ENCODE measurements at places on chromosomes 13 and 19.

DNA sequence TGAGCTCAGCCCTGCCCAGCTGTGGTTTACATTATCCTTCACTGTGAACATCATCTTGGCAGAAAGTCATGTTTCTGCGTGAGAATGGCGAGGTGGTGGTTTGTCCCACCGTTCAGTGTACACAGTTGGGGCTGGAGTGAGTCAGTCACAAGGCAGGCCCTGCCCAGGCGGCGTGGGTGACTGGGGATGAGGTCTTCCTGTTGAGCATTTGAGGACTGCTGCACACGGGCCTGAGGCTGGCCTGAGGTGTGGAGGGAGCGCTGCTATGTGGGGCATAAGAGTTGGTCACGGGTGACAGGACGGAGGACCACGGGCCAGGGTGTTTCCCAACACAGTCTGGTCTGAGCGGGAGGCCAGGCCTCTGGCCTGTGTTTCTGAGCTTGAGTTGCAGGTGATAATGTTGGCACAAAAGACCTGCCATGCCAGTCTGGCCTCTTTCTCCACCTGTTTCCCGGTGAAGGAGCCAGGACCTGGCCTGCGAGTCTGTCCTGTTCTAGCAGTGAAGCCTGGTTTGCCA, 13.4 kb upstream of the C19orf33 start:
- DNase-seq = no peak

- no peak for DNase-seq
Measured at GRCh38 chr19:51458051-51458645, at the start of gene SIGLEC8. TSS of gene SIGLEC8 (minus strand) at chr19:51458454. CDS start at chr19:51458387, 67 bp downstream.

- no peak for DNase-seq
Measured at GRCh38 chr19:48397263-48398101, 4.0 kb downstream of the GRIN2D start.

- DNase-seq = no peak
Measured at GRCh38 chr13:31956980-31957644, 74.5 kb upstream of the FRY start.

DNA sequence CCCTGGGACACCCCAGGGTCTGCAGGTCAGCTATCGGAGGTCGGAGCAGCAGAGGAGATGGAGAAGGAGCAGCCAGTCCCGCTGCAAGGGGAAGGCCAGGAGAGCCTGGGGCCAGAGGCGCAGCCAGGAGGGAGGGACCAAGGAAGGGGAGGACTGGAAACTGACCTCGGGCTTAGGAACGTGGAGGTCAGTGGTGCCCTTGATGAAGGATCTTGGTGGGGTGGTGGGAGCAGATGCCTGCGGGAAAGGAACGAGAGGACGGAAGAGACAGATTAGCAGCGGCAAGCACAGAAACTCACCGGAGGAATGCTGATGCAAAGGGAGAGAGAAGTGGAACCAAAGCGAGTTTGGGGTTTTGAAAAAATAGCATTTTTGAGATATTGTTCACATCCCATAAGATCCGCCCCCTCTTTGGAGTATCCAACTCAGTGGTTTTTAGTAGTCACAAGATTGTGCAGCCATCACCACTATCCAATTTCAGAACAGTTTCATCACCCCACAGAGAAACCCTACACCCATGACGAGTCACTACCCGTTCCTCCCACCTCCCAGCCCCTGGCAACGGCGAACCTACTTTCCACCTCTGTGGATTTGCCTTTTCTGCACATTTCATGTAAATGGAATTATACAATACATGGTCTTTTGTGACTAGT, 22.1 kb downstream of the PLEKHF1 start:
- no peak for DNase-seq

DNA sequence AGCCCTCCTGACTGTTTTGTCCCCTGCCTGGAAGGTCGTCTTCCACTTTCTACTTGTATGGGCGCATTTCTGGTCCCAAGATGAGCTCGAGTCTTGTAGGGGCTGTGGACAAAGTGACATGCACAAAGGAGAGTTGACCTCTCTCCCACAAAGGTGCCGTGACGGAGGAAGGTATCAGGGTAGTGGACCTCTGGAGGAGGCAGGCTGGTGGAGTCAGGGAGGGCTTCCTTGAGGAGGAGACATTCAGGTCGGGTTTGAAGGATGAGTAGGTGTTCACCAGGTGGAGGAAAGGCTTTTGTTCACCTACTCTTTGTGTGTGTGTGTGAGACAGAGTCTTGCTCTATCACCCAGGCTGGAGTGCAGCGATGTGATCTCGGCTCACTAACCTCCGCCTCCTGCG, 1.7 kb downstream of the CYTH2 start:
- no peak for DNase-seq

DNA sequence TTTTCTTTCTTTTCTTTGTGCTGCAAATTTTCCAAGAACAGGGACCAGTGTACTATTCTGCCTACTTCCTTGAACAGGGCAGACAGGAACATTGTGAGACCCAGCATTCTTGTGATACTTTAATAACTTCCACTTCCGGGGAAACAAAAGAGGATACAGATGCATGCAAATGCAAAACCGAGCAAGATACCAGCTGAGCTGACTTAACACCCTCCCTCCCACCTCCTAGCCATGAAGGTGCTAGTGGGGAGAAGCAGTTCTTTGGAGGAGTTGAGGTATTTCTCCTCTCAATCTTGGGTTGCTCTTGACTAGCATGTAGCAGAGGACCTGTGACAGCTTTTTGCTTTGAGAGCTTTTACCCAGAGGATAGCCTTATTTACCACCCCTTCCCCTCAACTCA, 111.2 kb downstream of the KLF5 start:
- peak; percentile 78 for DNase-seq

- no peak for DNase-seq
Measured at GRCh38 chr13:36518707-36519106, 86.4 kb downstream of the CCNA1 start.

DNA sequence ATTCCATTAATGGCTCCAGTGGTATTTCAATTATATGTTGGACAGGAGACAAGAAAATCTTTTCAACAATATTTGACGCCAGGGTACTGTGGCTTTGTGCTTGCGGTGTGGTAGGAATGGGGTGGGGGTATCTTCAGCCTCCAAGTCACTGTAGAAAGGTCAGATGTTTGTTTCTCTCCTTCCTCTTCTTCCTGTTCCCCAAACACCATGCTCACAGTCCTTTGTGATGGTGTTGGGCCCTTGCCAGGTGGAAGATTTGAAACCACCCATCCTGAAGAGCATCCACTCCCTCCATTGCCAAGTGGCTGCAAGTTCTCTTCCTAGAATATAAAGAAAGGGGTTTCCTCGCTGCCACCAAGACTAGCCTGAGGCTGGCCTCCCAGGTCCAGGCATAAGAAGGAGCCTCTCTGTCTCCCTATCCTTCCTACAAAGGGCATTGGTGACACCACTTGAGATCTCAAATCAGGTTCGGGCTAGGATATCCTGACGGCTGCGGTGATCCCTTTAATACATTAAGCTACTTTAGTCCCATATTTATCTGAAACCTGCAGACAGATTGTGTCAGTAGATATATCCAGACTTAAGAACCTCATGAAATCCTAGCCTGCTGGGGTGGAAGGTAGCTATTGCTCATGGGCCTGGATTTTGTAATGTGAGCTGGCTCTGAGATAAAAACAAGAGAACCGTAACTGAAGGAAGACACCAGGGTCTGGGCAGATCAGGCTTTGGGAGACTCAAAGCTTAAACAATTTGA, 64.3 kb upstream of the SIAH3 start:
- DNase-seq = no peak

DNA sequence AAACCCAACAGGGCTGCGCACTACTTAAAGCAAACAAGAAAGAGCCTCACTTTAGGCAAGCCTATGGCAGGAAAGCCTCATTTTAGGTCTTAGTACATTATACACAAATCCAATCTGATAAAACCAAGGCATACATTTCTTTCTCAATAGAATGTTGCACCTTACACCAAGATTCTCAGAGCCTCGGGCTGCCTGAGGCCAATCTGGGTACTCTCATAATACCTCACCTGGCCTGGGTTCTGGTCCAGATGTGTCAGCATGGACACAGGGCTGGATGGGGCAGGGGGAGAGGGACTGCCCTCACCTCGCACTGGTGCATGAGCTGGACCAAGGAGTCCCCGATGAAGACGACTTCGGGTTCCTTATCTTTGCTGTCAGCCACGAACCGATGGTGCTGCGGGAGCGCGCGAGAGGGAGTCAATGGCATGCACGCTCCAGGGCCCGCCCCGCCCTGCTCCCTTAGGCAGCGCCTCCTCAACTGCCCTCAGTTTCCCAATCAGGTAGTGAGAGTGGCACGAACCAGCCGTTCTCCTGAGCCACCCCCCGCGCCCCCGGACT, at the start of gene PRR19:
TSS of gene PRR19 (plus strand) at position 487 of the 558 bp plus-strand sequence. CDS start 7,453 bp downstream, outside the sequence.
- DNase-seq = peak; percentile 80

- no peak for DNase-seq
Measured at GRCh38 chr13:93388701-93389100, 162.1 kb downstream of the GPC6 start.

GRCh38 chr19:13817615-13818371, 22.6 kb downstream of the ZSWIM4 start:
- DNase-seq = peak; percentile 83

GRCh38 chr19:14473978-14474578, 1.1 kb downstream of the PTGER1 start:
- DNase-seq = no peak

GRCh38 chr13:21219036-21219381, 42.6 kb downstream of the MRPL57 start:
- DNase-seq = no peak

- no peak for DNase-seq
Measured at GRCh38 chr19:57935731-57936130, 529 bp upstream of the ZNF418 start.
